ENCODE measurements at places on chromosomes 6 and 20.

DNA sequence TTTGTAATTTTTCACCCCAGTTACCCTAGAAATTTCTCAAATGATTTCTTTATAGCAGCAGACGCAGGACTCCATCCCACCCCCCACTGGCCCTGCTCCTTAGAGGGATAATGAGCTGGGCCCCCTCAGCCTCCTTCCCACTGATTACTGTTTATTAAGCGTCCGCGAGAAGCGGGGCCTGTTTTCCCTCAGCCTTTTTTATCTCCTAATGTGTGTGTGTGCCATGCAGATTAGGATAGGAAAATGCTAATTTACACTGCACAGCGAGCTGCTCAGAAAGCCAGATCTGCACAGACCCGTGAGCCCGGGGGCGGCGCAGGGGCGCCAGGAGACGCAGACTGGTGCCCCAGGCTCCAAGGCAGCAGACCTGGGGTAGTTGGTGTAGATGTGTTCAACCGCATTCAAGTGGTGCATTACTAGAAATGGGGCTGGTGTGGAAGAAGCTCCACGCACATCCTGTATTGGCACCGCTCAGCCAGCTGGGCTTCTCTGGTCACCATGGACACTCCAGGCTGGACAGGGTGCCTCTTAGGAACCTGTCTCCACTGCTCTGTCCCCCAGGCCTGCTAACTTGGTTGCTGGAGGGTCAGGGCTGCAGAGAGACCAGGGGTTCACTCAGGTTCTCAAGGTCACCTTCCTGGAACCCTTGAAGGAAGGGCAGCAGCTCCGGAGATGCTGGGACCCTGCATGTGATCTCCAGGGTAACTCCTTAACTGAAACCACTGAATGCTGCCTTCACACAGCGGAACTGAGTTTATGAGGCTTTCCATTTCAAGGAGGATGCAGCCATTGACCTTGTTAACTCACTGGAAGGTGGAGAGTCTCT, 256.3 kb downstream of the ERMARD start:
- no peak for DNase-seq

DNA sequence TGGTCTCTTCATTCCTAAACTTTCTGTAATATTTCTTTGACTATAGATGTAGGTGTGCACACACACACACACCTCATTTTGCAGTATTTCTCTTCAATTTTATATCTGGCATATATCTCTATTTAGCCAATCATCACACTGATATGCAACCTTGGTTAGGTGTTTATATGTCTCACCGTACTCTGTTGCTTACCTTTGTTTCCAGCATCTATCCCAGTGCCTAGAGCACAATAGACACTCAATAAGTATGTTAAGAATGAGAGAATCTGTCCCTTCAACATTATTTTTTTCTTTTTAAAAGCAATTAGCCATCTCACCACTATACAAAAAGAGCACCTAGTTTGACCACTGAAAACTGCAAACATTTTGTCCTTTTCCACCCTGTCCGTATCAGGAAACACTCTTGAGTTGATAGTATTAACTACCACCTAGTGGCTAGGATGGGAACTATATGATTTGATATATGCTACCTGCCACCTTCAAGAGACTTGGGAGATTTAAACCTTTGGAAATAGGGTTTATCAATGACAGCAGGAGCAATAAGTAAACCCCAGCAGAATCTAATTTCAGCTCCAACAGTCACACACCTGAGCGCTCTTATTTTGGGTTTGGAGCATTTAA, 48.7 kb upstream of the RSPO3 start:
- peak; percentile 11 for DNase-seq

GRCh38 chr6:168794491-168794890, 353.5 kb downstream of the SMOC2 start:
- no peak for DNase-seq

DNA sequence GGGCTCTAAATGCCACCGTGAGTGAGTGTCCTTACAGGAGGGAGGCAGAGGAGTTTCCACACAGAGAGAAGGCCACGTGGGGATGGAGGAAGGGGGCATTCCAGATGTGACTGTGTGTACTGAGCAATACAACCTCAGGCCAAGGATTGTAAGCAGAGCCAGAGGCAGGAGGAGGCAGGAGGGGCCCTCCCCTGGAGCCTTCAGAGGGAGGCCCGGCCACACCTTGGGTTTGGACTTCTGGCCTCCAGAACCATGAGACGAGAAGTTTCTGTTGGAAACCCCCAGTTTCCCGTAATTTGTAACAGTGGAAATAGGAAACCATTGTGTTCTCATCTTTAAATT, 9.3 kb upstream of the KIF25 start:
- no peak for DNase-seq

DNA sequence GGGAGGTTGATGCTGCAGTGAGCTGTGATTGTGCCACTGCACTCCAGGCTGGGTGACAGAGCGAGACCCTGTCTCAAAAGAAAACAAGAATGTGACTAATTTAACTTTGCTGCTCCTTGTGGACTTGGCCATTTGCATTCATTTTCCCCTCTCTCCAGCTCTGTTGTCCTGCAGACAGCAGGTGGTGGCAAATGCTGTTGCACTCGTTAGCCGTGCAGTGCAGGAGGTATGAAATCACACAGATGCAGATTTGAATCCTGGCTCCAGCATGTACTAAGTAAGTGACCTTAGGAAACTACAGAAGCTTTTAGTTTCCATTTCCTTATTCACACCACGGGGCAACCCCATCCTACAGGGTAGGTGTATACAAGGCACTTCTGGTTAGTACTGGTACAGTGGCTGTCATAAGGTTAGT, 9.6 kb upstream of the BEND3 start:
- no peak for DNase-seq

GRCh38 chr6:107532706-107533105, 42.8 kb downstream of the SOBP start:
- no peak for DNase-seq

DNA sequence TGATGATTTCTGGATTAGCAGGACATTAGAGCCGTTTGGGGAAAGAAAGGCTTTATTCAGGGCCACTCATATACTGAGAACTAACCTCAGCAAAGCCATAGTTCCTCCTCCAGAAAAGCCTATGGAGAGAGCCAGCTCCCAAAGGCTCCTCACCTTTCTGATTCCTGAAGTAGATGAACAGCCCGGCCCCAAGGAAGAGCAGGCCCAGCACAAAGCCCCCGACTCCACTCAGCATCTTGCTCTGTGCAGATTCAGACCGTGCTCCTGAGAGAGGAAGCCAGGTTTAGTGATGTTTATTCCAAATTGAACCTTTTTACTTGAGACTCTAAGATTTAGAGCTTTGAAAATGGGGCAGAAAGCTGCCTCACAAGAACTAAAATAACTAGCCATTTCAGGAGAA, 9.1 kb downstream of the HLA-DRB1 start:
- DNase-seq = no peak

- no peak for DNase-seq
These were observed 3.8 kb upstream of the EEF1A2 start for GRCh38 chr20:63502671-63503172.

DNA sequence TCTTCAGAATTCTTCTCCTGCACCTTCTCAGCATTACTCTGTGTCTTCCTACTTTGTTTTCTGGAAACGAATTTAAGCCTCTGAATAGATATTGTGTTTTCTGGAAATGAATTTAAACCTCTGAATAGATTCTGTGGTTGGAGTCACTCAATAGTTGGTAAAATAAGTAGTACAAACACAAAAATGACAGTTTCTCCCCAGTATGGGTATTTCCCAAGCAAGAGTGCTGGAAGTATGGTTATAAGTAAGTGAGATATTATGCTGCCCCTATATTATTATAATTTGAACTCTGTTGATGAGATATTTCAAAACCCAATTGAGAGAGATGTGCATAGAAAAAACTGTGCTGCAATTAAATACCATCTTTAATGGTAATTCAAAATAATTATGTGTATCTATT, 94.9 kb downstream of the TINAG start:
- DNase-seq = no peak

DNA sequence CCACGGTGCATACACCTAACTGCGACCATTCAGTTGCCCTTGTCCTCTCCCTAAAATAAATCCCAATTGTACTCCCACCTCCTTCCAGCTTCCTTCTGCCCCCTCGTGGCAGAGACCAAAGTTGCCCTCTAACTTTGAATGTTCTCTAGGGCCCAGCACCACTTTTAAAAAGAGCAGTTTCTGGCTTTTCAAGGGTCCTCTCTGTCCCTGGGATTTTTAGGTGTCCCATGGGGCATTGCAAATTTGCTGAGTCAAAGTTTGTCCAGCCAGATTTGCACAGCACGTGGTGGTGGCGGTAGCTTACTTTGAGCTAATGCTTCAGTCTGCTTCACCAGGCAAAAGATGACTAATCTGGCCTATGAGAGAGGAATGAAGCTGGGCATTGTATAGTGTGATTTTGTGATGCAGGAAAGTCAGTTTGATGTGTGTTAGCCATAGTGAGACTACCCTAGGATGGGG, 100.2 kb downstream of the PERP start:
- peak; percentile 31 for DNase-seq

GRCh38 chr6:48243071-48243470, 132.1 kb upstream of the PTCHD4 start:
- DNase-seq = no peak

DNA sequence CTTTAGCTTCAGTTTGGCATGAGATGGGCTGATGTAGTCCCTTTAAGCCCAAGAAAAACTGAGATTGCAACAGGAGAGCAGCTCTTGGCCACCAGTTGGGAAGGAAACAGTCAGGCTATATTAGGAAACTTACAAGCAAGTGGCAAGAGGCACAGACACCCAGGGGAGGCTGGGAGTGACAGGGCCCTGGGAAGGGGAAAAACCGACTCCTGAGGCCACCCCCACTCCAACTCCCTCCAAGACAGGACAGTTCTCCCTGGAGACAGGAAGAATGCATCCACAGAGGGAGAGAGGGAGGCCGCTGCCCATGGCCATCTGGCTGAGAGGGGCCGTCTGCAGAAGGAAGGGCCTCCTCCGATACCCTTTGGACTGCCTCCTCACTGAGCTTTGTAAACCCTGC, 20.5 kb downstream of the JPH2 start:
- DNase-seq = no peak

DNA sequence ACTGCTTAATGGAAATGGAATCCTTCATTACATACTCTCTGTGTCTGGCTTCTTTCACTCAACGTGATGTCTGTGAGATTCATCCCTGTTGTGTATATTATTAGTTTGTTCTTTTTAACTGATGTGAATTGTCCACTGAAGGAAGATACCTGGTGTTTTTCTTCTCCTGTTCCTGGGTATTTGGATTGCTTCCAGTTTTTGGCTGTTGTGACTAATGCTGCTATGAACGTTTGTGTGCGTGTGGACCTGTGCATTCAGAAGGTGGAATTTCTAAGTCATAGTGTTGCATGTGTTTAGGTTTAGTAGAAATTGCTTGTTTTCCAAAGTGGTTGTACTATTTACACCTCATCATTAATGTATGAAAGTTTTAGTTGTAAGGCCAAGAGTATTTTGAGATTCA, 3.8 kb downstream of the TULP4 start:
- DNase-seq = no peak

- no peak for DNase-seq
These were observed 51.8 kb upstream of the FRMD1 start for GRCh38 chr6:168130697-168131371.

GRCh38 chr6:14321992-14322772, 204.6 kb downstream of the CD83 start:
- no peak for DNase-seq

DNA sequence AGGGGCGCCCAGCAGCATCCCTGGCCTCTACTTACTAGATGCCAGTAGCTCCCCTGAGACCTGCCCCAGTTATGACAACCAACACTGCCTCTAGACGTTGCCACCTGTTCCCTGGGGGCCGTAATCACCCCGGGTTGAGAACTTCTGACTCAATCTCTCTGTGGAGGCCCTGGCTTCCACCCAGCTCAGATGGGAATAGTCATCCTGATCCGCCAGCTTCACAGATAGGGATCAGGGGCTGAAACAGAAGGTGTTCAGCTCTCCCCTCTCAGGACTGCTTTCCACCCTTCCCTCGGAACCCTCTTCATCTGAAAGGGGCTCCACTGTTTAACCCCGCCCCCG, 3.3 kb downstream of the CAPN11 start:
- DNase-seq = no peak

GRCh38 chr6:25103603-25104002, 167.8 kb upstream of the RIPOR2 start:
- no peak for DNase-seq

- DNase-seq = no peak
These were observed 161.9 kb downstream of the FARS2 start for GRCh38 chr6:5423251-5423650.

- DNase-seq = no peak
These were observed 60.6 kb downstream of the IGF2R start for GRCh38 chr6:160029525-160029924.

- no peak for DNase-seq
These were observed 308.3 kb upstream of the ADGRB3 start for GRCh38 chr6:68326762-68327161.

- DNase-seq = no peak
These were observed at the start of gene SLC2A10 for GRCh38 chr20:46709459-46710152. SLC2A10 (plus strand) TSS chr20:46709649; CDS start chr20:46709737, 88 bp downstream.

DNA sequence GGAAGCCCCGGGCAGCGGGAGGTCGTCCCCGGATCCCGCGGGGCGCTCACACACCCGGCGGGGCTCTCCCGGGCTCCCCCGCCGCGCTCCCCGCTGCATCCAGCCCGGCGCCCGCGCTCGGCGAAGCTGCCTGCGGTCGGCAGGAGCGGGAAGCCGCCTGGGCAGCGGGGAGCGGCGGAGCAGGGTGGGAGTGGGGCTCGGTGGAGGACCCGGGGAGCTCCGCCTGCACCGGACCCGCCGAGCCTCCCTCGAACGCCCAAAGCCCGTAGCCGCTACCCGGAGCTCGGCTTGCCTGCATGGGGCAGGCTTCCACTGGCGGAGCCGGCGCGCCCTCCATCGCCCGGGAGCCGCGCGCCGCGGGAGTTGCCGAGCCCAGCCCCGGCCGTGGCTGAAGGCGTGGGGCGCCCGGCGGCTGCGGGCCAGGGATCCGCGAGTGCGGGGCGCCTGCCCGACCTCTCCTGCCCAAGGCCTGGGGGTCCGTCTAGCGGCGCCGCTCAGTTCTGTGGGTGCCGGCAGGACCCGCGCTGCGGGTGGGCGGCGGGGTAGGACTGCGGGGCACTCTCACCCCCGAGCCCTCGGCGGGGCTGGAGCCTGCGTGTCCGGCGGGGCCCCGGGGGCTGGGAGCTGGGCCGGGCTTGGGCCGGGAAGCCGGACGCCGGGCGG, 671 bp downstream of the CDH4 start:
- no peak for DNase-seq

DNA sequence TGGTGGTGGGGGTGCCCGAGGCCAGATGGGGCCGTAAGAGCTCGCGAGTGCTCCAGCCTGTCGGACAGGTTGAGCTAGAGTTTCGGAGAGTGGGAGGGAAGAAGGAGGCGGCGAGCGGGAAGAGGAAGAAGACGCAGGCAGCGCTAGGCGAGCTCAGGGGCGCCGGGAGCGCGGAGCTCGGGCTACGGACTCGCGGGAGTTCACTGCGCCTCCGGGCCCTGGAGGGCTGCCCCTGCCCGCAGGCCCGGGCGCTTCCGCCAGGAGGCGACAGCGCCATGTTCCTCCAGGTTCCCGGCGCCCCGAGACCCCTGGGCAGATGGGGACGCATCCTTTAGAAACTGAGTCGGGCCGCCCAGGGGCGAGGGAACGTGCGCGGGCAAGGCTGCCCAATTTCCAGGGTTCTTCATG, 984 bp downstream of the TFAP2C start:
- DNase-seq = no peak

GRCh38 chr6:25596928-25597818, 54.8 kb upstream of the SCGN start:
- no peak for DNase-seq

- DNase-seq = no peak
These were observed 429.0 kb downstream of the BMP2 start for GRCh38 chr20:7196481-7196880.
